Large intestine (tissue), 12 donors: ENCODE measurements at places on chromosomes 2 and 18.

- no peak for DNase-seq
Measured at GRCh38 chr18:26252411-26252810, 26.2 kb downstream of the TAF4B start.

DNA sequence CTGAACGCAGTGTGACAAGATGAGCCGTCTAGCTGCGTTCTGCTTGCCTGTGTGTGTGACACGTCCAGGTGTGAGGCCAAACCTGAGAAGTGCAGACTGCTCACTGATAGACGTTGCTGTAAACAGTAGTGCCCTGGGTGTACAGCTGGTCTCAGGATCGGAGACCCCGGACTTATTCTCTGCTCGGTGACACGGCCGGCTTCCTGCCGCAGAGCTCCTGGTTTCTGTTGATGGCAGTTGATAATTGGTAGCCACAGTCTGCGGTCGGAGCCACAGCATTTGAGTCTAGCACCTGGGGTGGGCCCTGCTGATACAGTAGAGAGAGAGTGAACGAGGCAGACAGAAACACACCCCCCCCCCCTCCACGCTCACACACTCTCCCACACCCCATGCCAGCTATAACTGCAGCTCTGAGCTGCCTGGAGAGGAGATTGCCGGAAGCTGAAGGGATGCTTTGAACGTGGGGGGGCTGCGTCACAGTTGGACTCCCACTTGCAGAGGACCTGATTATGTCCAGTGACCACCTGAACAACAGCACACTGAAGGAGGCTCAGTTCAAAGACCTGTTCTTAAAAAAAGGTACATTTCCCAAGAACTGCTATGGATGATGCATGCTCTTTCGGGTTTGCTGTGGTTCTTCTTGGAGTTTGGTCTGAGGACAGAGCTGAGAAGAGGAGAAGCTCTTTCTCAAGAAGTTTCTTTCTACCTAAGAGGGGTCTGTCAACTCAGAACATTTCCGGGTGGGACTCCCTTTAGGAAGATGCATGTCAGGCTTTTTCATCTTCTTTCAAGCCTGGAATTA lies 114.0 kb downstream of the FAM210A start:
- peak; percentile 17 for DNase-seq

DNA sequence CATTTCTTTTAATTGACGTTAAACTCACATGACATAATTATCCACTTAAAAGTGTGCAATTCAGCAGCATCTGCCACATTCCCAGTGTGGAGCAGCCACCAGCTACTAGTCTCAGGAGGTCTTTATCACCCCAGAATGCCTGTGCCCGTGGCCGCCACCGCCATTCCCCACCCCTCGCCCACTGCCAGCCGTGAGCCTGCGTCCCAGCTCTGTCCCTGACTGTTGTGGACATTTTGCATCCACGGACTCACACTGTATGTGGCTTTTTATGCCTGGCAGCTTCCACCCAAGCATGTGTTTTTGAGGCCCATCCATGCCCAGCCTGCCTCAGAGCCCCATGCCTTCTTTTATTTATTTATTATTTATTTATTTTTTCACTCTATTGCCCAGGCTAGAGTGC lies 9.2 kb downstream of the BOK start:
- no peak for DNase-seq

DNA sequence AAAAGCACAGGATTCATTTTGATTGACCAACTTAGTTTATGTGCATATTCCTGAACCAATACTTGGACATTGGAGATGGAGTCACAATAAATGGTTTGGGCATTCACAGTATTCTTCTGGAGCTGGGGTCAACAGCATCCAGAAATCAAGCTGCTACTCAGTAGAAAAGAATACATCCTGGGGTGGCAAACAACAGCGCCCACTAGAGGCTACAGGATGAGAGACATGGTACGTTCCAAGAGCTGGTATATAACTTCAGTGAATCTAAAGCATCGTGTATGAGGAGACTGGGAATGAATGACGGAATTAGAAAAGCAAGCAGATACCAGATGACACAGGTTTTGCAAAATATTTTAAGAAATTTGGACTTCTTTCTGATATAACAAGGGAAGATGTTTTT lies 142.9 kb upstream of the FIGN start:
- DNase-seq = no peak

GRCh38 chr2:28439763-28440162 lies 47.1 kb downstream of the FOSL2 start:
- DNase-seq = no peak

DNA sequence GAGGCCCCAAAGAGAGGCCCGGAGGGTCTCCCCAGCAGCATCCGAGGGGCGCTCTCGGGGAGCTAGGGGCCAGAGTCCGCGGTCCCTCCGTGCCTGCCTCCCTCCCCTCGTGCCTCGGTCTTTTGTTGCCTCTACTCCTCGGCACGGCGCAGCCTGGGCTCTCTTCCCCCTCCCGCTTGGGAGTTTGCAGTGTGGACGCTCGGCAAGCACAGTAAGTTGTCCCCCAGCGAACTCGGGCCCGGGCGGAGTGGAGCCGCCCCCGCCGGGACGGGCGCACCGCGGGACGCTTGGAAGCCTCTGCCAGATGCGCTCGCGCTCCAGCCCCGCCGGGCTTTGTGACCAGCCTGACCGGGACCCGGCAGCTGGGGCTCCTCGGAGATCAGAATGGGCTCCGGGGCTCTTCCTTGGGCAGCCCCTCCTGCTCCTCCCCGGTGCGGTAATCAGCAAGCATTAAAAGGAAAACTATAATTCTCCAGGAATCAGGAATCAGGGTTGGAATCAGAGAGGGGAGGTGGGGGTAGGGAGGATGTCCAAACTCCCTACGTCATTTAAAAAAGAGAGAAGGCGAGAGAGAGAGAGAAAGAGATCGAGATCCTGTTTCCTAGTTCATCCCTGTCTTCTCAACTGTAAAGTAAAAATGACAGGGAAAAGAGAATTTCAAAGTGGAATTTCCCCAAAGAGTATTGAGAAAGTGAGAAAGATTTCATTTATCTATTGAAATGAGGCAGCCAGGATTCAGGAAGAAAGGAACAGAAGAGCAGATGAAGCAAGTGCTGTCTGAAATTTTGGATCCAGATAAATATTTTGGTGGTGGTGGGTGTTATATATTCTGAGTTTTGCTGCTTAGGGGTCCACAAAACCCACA lies 786 bp upstream of the TMEM200C start:
- no peak for DNase-seq

GRCh38 chr2:235138339-235138738 lies 186.5 kb downstream of the SH3BP4 start:
- DNase-seq = no peak

DNA sequence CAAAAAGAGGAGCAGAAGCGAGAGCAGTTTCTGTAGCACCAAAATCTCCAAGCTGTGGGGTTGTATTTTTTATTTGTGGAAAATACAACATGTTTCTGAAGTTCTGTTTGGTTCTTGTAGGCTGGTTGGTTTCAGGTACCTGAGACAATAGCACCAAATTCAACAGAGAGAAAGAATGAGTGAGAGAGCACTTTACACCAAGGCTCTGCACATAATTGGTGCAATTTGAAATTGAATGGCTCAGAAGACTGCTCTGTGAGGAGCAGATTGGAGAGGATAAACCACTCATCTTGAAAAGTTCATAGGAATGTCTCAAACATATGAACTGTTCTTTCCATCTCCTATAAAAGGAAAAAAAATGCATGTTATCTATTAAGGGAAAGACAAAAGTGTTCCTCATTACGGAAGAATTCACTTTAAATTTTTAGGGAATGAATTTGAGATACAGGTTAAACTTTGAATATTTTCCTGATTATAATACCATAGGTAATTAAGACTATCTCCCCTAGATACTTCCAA lies 175.1 kb downstream of the ATAD2B start:
- no peak for DNase-seq

- DNase-seq = no peak
Measured at GRCh38 chr2:163774862-163775261, 39.1 kb upstream of the FIGN start.

- DNase-seq = no peak
Measured at GRCh38 chr2:200351815-200352214, 45.3 kb downstream of the SPATS2L start.

- DNase-seq = no peak
Measured at GRCh38 chr2:18505703-18506341, 54.6 kb downstream of the RDH14 start.

GRCh38 chr2:160479269-160479668 lies 14.3 kb downstream of the RBMS1 start:
- no peak for DNase-seq

DNA sequence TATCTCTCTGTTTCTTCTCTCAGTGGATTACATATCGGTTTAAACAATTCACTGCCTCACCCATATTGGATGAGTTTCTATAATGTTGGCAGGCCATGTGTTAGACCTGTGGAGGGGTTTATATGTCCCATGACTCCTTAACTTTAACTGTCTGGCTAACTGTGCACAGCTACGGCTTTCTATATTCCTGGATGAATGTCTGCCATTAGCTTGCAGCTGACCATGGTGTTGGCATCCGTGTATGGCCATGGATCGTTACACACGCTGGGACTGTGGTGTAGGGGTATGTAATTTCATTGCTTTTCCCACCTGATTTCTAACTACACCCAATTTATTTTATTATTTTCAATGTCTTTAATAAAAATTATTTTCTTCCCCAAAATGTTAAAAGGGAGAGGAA lies 3.3 kb upstream of the TANC1 start:
- no peak for DNase-seq

DNA sequence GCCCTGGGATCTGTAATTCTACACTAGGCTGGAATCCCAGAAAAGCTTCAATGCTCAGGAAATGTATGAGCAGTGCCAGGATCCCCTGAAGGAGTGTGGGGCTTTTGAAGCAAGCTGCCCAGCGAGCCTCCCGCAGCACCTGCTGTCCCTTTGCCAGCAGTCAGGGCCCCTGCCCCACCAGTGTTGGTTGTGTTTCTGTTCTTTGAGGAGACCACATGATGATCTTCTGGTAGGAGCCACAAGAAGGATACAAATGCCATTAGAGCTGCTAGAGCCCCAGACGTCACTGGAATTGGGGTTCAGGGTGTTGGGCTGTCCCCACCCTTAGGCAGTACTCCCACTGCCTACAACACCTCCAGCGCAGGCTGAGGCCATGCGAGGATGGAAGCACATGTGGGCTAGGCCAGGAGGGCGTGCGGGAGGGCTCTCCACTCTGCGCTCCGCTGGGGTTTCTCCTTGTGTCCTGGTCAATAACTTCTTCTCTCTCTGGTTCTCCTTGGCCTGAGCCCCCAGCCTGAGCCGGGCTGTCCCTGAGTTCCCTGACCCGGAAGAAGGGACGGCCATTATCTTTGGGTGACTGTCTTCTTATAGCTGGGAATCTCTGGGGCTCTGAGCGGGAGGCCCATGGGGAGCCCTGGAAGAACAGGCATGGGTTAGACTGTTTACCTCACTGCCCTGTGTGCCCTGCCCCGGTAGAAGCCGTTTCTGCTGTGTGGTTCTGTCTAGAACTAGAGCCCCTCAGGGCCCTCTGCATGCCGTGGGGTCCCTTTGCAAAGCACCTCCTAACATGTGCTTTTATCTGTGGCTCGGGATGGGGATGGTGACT lies 73.9 kb downstream of the LRRFIP1 start:
- no peak for DNase-seq

DNA sequence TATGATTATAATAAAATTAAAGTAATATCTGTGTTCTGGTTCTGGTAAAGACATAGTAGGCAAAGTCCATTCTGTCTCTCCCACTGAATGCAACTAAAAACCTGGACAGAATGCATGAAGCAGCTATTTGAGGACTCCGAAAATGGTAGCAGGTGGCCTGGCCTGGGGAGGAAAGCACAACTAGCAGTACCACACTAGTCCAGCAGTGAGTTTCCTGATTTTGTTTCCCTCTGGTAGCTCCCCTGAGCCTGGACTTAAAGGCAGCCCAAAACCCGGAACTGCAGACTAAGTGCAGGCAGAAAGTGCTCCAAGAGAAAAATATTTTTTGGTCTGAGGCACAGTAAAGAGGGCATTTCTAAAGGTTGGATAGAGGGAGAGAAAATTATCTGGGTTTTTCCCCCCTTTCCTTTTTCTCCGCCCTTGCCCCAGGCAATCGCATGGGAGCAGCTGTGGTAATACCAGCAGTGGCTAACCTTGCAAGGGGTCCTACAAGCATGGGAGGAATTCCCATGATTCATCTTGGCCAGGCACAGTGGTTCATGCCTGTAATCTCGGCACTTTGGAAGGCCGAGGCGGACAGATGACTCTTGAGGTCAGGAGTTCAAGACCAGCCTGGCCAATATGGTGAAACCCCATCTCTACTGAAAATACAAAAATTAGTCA lies 32.3 kb downstream of the ASXL2 start:
- DNase-seq = no peak

DNA sequence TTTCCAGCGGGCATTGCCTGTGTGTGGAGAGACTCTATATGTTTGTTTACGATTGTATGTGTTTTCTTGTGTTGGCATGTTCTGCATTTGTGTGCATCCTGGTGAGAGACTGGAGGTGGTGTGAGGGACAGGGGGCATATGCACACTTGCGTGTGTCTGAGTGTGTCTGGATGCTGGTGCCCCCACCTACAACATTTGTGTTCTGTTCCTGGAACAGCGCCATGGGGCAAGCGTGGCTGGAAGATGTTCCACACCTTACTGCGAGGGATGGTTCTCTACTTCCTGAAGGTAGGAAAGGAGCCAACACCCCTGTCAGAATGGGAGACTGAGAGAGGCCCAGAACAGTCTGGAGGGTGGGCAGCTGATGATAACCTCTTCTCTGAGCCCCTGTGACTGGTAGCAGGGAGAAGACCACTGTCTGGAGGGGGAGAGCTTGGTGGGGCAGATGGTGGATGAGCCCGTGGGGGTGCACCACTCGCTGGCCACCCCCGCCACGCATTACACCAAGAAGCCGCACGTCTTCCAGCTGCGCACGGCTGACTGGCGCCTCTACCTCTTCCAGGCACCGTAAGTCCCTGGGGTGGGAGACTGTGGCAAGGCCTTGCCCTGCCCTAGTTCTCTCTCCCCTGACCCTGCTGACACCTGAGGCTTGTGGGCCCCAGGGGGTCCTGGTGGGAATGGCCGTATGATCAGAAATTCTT lies 23.7 kb downstream of the PSD4 start:
- no peak for DNase-seq
